ENCODE measurements at places on chromosomes 1 and 21. TPM values are rescaled to one million over a fixed set of nuclear protein-coding genes. Genes with fewer than 3 reads are reported as not detected.

Gene AMY1A
- polyA plus RNA-seq, result not detected

Gene PRAMEF7
- not detected for polyA plus RNA-seq

Gene IVL
- 0.21 TPM for polyA plus RNA-seq

Gene CRNN
- polyA plus RNA-seq, result not detected

Gene PTPRF
- 247 TPM for polyA plus RNA-seq

Gene SPRR5
- polyA plus RNA-seq, result not detected

Gene OPRD1
- polyA plus RNA-seq, result 0.33 TPM

Gene CYB561D1
- 9.0 TPM for polyA plus RNA-seq

Gene PAQR6
- polyA plus RNA-seq, result 4.4 TPM

Gene CD5L
- not detected for polyA plus RNA-seq

Gene PRR9
- polyA plus RNA-seq, result not detected
